ENCODE measurements at places on chromosomes 13 and 19.
A peak's percentile ranks its signal among the peaks of the same experiment; 100 is the strongest.

GRCh38 chr13:77415253-77416071 lies 88.6 kb upstream of the MYCBP2 start:
- no peak for DNase-seq

DNA sequence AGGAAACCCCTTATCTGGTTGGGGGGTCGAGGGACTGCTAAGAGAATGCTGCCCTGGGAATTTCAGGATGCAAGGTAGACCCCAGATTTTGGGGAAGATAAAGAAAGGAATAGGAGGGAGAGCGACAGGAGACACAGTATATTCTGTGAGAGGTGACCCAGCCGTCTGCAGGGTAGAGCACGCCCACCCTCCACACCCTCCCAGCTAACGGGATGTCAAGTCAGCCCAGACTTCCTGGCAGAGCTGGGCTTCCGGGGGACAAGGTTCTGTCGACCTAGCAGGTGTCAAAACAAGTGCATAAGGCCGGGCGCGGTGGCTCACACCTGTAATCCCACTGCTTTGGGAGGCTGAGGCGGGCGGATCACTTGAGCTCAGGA lies 695 bp upstream of the PRR36 start:
- DNase-seq: no peak

DNA sequence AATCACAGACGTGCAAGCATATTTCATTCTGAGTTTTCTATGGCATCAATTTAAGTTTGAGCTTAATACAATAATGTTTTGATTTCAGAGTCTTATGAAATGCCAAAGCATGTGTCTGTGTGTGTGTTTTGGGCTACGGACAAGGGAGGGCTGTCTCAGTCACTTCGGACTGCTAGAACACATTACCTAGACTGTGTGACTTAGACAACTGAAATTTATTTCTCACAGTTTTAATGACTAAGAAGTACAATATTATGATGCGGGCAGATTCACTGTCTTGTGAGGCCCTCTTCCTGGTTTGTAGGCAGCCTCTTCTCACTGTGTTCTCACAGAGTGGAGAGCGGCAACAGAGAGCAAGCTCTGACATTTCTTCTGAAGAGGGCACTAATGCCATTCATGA lies 1202.0 kb downstream of the EFNB2 start:
- no peak for DNase-seq

DNA sequence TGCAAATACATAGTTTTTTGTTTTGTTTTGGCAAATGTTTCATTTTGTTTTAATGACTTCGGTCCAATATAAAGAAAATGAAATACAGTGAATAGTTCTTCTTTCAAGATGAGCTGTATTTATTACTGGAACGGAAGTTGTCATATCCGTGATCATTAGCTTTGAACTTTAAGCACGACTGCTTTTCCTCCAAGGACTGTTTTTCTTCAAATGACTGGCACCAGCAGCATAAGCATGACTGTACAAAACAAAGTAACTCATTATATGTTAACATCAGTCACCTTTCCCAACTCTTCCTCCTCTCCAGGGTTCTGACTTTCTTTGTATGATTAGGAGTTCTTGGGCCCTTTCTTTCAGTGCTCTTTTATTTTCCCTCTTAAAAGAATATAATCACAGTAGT lies 20.5 kb downstream of the EDNRB start:
- DNase-seq: no peak

GRCh38 chr13:50543782-50544181 lies 299.7 kb downstream of the DLEU7 start:
- no peak for DNase-seq

- DNase-seq: no peak
Measured at GRCh38 chr13:65656740-65657329, 1573.3 kb downstream of the PCDH9 start.

GRCh38 chr19:36049080-36049698 lies 4.9 kb downstream of the THAP8 start:
- no peak for DNase-seq

GRCh38 chr13:24563087-24563486 lies 50.5 kb upstream of the PARP4 start:
- DNase-seq: no peak

DNA sequence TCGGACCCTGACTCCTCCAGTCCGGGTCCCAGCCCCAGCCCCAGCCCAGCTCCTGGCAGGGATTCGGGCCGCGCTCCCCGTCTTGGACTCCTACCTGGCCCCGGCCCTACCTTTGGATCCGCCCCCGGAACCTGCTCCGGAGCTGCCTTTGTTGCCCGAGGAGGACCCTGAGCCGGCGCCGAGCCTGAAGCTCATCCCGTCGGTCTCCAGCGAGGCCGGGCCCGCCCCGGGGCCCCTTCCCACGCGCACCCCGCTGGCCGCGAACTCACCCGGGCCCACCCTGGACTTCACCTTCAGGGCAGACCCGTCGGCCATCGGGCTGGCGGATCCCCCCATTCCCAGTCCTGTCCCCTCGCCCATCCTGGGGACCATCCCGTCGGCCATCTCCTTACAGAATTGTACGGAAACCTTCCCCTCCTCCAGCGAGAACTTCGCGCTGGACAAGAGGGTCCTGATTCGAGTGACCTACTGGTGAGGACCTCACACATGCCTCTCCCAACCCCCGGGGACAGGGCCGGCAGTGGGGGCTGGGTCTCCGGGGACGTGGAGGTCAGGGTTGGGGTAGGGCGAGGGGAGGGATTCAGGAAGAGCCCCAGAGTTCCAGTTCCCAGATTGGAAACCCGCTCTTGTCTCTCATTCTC lies 732 bp downstream of the SELENOV start:
- no peak for DNase-seq

DNA sequence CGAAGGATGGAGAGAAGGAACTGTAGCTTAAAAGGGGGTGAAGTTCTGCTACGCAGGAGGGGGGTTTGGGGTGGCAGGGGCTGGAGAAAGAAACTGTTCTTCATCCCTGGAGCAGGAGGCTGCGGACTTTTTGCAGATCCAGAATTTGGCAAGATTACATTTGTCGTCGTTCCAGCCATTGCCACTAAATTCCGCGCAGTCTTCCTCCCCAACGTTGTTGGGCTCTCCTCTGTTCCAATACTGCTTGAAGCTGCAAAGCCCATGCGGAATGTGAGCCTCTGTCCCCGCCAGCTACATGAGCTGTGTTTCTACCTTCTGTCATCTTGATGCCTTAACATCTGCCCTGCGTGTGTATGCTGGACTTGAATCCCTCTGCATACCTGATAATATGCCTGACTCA lies 4.3 kb downstream of the CD209 start:
- DNase-seq: no peak

- peak; percentile 81 for DNase-seq
Measured at GRCh38 chr13:27919934-27920676, at the start of gene PDX1. Gene PDX1, plus strand, starts transcription at chr13:27920000. Its CDS starts 139 bp downstream, at chr13:27920139.

GRCh38 chr13:37349916-37350315 lies 244.5 kb upstream of the CSNK1A1L start:
- DNase-seq: no peak

DNA sequence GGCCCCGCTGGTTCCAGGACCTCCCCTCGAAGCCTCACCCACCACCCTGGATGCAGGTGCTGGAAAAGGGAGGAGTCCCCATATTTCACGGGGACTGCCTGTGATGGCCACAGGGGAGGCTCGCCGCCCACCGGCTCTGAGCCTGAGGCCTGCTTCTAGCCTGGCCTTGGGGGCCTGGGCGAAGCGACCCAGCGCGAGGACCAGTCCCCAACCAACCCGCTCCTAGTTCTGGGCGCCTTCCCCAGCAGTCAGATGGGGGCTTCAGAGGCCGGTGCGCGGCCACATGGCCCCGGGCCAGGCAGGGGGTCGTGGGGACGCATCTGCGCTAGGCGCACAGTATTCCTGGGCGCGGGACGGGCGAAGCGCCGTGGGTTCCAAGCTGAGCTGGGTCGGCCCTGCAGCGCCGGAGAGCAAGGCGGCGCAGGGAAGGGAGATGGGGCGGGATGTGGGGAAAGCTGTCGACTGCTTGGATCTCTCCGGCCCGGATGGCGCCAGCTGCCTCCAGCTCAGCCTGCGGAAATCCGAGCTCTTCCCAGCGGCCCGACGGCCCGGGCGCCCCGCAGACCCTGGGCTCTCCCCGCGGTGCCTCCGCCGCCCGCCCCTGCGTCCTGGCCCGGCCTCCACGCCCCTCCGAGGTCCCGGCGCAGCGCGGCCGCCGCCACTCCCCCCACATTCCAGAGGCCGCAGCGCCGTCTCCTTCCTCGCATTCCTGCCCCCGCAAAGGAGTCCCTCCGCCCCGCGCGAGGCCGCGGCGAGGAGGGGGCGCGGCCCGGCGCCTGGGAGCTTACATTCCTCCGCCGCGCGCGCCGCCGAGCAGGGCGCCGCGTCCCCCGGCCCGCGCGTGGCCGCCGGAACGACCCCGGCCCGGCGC lies at the start of gene WTIP:
TSS of gene WTIP (plus strand) at position 788 of the 871 bp plus-strand sequence. CDS start 217 bp downstream, outside the sequence.
- DNase-seq: peak; percentile 93

DNA sequence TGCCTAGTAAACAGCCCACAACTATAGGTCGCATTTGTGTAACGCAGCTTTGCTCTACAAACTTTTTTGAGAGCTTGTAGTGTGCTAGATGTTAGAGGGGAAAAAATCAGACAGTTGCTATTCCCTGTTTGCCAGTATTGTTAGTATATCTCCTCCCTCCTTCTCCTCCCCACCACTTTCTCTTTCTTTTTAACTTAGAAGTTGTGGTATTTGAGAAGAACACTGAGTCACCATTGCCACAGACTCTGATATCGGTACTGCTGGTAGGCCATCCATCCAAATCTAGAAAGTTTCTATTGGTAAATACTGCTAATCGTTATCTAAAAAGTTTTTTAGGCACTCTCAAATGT lies 666 bp downstream of the POMP start:
- DNase-seq: no peak

GRCh38 chr13:96684907-96685306 lies 309.4 kb downstream of the OXGR1 start:
- DNase-seq: no peak

GRCh38 chr19:10404888-10405820 lies 1.8 kb upstream of the CDC37 start:
- peak; percentile 55 for DNase-seq

DNA sequence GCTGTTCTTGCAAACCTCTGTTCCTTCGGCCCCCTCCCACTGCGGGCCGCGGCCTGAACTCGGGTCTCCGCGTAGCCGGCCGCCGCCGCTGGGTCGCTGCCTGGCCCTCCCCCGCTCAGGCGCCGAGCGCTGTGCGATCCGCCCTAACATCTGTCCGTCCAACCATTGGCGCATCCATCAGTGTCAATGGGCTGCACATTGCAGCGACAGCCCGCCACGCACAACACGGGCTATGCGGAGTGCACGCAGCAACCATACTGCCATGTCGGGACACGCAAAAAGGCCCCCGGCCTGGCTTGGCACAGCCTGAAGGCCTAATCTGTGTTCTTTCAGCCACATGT lies 2.6 kb upstream of the TSHZ3 start:
- DNase-seq: peak; percentile 53

- peak; percentile 55 for DNase-seq
Measured at GRCh38 chr19:50205681-50206138, 2.3 kb downstream of the MYH14 start.

- no peak for DNase-seq
Measured at GRCh38 chr19:5857203-5858081, 6.2 kb upstream of the FUT3 start.

GRCh38 chr19:51771376-51772130 lies 10.6 kb downstream of the FPR2 start:
- no peak for DNase-seq

DNA sequence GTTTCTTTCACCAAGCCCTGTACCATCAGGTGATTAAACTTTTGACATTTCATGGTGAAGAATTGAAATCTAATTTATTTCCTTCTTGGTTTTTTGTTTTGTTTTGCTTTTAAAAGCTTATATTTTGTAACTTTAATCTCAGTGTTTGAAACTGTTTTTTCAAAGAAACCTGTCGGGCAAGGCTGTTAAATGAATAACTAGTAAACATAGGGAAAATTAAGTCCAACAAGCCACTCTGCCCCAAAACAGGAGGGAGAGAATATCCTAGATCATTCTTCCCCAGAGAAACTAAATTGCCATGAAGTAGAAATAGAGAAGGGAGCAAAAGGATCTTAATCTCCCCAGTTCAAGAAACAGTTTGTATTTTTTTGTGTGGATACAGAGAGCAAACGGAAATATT lies 98.2 kb downstream of the FREM2 start:
- DNase-seq: no peak

DNA sequence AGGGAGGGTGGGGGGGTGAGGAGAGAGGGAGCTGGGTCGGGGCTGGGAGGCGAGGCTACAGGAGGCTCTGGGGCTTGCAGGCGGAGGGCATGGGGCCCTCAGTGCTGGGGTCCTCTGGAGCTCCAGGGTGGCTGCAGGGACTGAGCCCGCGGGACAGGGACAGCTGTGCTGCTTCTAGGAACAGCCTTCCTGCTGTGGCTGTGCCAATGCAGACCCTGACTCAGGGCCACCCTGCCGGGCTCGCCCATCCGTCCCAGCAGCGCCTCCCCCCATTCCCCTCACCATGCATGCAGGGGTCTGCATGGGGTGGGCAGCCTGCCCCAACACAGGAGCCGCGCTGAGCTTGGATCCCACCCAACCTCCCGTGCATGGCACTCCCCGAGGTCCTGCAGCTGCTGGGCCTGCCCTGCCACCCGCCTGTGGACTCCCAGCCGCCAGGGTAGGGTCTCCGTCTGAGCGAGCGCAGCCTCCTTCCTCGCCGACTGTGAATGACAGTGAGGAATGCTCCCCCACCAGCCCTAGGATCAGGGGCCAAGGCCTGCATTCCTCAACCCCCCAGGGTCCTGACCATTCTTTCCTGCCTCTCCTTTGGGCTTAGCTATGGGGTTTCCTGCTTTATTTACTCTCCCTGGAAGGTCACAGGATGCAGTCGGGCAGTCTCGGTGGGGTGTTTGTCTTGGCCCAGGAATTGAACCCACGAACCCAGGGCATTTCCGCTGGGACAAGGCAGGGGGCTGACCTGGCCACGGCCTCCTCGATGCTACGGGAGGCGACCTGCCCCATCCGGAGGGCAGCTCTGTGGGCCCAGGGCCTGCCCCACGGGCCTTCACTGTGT lies 23.4 kb downstream of the CEBPG start:
- DNase-seq: no peak

GRCh38 chr13:103694471-103694870 lies 628.3 kb upstream of the SLC10A2 start:
- no peak for DNase-seq

GRCh38 chr19:18523841-18524240 lies 2.0 kb upstream of the ELL start:
- DNase-seq: no peak

- no peak for DNase-seq
Measured at GRCh38 chr19:3554254-3555083, 2.9 kb downstream of the MFSD12 start.

DNA sequence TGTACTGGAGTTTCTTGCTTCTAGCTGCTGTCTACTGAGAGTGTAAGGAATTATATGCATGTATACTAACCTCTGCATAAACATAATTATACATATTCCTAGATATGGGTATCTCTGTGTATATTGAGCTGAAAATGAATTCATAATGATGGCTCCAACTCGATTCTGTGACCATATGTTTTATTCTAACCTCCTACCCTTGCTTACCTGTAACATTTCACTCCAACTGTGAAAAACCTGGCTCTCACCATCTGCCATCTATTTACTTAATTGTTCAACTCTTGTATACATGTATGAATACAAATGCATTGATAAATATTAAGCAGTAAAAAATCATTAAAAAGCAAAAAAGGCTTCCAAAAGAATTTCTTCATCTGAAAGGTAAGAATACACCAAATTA lies 1729.5 kb upstream of the SPRY2 start:
- no peak for DNase-seq

GRCh38 chr19:44618640-44619357 lies 5.4 kb downstream of the IGSF23 start:
- no peak for DNase-seq

GRCh38 chr19:10643172-10643967 lies 10.8 kb upstream of the ILF3 start:
- DNase-seq: no peak

- no peak for DNase-seq
Measured at GRCh38 chr13:62057286-62057685, 641.6 kb upstream of the PCDH20 start.

Measured in ecto neural progenitor cell (in vitro differentiated cells).